ENCODE measurements at places on chromosomes 7 and 10. TPM values are rescaled to one million over a fixed set of nuclear protein-coding genes. Genes with fewer than 3 reads are reported as not detected.

Gene LIPJ
- total RNA-seq, result under 0.01 TPM

Gene INHBA
- 58.7 TPM for total RNA-seq

Gene PPP1R17
- total RNA-seq, result not detected

Gene APBB1IP
- not detected for total RNA-seq

Gene GRM8
- total RNA-seq, result not detected

Gene VCL
- 198 TPM for total RNA-seq

Gene NKX2-3
- not detected for total RNA-seq

Gene GHRHR
- total RNA-seq, result not detected

Gene ICA1
- total RNA-seq, result 2.2 TPM

Gene GIMAP5
- total RNA-seq, result 0.12 TPM

Gene NRG3
- total RNA-seq, result not detected

Gene SPDYE16
- 0.06 TPM for total RNA-seq

Gene ZNF212
- 4.5 TPM for total RNA-seq

Gene STOX1
- total RNA-seq, result 0.06 TPM

Gene HOXA13
- not detected for total RNA-seq

Gene ZNF12
- total RNA-seq, result 14.4 TPM

Gene PNLIPRP3
- total RNA-seq, result not detected

Gene DIP2C
- total RNA-seq, result 17.7 TPM

Gene CPN1
- total RNA-seq, result not detected

Gene SPDYE9
- total RNA-seq, result not detected

Gene CPEB3
- 1.2 TPM for total RNA-seq

Gene GRID2IP
- total RNA-seq, result not detected

Gene CD36
- 0.13 TPM for total RNA-seq

Gene TNS3
- 43.8 TPM for total RNA-seq

Gene SAP25
- not detected for total RNA-seq

Gene FGF8
- not detected for total RNA-seq

Gene TACC2
- total RNA-seq, result 14.1 TPM

Gene FOXI2
- not detected for total RNA-seq

Gene MYL10
- total RNA-seq, result not detected

Gene EBF3
- total RNA-seq, result 1.7 TPM

Gene MCU
- total RNA-seq, result 36.9 TPM

Gene TMEM26
- total RNA-seq, result 12.2 TPM

Gene ZNF485
- 1.3 TPM for total RNA-seq

Gene ASAH2
- 0.26 TPM for total RNA-seq

Gene NOD1
- total RNA-seq, result 5.1 TPM

Gene LRRD1
- 0.12 TPM for total RNA-seq

Gene RTKN2
- 2.9 TPM for total RNA-seq

Gene EMX2
- total RNA-seq, result not detected

Gene MRM2
- 11.8 TPM for total RNA-seq

Measured in aortic smooth muscle cell (primary cell).